Stimulated activated CD8-positive, alpha-beta memory T cell treated with anti-CD3 and anti-CD28 coated beads, Interleukin-7, amount 100 ng/mL, for 24 hours (primary cell): ENCODE measurements at places on chromosomes 1 and 21.

DNA sequence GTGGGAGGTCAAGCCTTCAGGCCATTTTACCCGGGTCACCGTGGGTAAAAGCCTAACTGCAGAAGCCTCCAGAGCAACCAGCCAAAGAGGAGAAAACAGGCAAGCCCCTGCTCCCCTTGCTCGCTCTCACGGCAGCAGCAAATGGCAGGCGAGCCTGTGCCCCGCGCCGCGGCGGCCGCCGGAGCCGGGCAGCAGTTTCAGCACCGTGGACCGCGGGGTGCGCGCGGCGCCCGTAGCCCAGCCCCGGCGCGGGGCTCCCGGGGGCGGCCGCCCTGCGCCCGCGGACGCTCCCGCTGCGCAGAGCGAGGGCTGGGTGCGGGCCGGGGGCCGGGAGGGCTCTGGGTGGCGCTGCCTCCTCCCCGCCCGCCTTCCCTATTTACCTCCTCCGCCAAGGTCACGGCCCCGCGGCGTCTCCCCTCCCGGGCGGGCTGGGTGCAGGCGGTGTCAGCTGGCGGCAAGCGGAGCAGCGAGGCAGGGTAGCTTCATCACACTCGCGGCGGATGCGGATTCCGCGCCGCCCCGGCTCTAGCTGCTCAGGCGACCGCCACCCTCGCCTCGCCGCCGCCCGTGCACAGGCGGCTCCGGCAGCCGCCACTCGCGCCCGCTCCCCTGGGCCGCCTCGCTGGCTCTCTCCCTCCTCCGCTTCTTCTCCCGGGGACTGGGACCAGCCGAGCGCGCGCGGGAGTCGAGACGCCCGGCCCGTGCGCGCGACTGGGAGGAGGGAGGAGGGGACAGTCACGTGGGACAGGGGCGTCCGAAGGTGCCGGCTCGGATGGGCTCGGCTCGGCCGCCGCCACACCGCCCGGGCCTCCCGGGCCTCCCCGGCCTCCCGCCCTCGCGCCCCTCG, at the start of gene RGS7:
Gene RGS7, minus strand, starts transcription at position 687 of the 847 bp plus-strand sequence.
- no peak for DNase-seq

GRCh38 chr1:231084353-231084752, 44.3 kb upstream of the FAM89A start:
- no peak for DNase-seq

DNA sequence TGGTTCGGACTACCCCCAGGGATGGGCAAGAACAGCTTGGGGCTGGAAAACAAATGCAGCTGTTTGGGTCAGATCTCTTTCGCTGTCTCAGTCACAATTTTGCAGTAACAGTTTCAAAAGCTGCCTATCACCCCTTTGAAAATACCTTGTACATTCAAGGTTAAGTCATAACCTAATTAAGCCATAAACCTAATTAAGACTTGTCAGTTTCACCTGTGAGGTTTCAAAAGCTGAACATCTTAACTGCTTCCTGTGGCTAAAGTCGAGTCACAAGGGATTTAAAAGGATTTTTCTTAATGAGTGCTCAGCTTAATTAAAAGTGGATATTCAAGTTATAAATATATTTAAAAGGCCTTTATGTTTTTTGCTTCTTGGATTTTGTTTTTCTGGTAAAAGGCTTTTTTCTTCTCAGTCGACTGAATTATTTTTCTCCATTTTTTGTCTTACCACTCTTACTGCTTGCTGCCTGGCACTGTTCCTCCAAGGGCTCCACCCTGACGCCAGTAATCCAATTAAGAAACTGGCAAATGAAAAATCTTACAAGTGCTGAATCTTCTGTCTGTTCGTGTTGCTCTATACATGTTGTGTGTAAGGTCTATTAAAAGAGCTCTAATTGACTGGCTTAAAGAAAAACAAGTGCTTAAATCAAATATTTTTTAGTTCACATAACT, 31.3 kb downstream of the CBR1 start:
- DNase-seq: no peak

DNA sequence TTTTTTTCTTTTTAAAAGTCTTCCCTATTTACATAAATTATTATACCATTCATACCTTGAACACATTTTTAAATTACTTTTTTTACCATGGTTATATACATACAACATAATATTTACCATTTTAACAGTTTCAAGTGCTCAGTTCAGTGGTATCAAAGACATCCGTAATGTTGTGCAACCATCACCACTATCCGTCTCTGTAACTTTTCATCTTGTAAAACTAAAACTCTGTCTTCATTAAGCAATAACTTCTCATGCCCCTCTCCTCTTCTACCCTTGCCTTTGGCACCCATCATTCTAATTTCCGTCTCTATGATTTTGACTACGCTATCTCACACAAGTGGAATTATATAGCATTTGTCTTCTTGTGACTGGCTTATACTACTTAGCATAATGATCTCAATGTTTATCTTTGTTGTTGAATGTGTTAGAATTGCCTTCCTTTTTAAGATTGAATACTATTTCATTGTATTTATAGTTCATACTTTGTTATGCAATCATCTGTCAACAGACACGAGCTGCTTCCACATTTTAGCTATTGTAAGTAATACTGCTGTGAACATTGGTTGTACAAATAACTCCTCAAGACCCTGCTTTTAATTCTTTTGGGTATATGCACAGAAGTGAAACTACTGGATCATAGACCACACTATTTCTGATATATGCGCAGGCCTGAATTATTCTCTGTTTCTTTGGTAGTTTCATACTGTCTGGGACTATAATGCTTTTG, 689.5 kb upstream of the NCAM2 start:
- no peak for DNase-seq

GRCh38 chr1:231421546-231421970, 529 bp downstream of the EGLN1 start:
- peak; percentile 21 for DNase-seq

- DNase-seq: no peak
These were observed 210.2 kb downstream of the GREM2 start for GRCh38 chr1:240401731-240402130.

DNA sequence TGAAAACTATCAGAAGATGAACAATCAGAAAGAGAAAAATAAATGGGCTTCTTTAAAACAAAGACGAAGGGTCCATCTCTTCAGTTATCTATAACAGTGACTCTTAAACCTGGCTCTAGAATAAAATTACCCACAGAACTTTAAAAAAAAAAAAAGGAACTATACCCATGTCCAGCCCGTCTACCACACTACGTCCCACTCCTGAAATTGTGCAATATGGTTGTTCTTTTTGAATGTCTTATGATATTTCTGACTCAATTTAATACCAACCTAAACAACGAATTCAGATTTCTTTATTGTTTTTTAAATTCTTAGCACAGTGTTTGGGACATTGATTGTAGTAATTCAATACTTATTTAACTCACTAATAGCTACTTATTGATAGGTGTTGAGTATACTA, 246.3 kb downstream of the DPYD start:
- no peak for DNase-seq

DNA sequence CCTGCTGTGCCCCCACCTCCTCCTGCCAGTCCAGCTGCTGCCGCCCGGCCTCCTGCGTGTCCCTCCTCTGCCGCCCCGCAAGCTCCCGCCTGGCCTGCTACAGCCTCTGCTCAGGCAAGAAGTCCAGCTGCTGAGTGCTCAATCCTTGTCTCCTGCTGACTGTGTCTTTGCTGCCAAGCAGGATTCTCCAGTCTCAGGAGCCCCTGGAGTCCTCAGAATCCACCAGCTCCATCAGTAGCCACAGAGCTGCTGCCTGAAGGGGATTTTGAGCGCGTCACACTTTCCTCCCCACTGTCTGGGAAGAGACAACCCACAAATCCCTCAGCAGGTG, 973 bp downstream of the KRTAP10-11 start:
- DNase-seq: no peak
